ENCODE measurements at places on chromosomes 6 and 20.

GRCh38 chr20:62473717-62474603, 1.8 kb downstream of the GATA5 start:
- DNase-seq = no peak

GRCh38 chr6:149852881-149853280, 11.3 kb downstream of the LRP11 start:
- no peak for DNase-seq

- DNase-seq = no peak
These were observed 368.3 kb upstream of the SASH1 start for GRCh38 chr6:147974376-147974775.

- DNase-seq = no peak
These were observed 246.7 kb upstream of the AFDN start for GRCh38 chr6:167579806-167580618.

DNA sequence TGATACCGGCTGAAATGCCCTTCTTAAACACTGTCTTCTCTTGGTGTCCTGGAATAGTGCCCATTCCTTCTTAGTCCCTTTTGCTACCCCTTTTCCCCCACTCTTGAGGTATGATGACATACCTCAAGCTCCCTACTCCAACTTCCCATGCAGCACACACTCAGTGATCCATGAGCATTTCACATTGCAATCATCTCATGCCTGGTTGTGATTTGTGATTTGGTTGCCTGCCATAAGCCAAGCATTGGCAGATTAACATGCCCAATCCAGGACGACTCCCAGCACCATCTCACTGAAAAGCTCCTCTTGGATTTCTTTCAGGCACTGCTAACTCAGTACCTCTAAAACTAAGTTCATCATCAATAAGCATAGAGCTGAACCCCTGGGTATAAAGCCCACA, 14.7 kb upstream of the PTPRA start:
- no peak for DNase-seq

DNA sequence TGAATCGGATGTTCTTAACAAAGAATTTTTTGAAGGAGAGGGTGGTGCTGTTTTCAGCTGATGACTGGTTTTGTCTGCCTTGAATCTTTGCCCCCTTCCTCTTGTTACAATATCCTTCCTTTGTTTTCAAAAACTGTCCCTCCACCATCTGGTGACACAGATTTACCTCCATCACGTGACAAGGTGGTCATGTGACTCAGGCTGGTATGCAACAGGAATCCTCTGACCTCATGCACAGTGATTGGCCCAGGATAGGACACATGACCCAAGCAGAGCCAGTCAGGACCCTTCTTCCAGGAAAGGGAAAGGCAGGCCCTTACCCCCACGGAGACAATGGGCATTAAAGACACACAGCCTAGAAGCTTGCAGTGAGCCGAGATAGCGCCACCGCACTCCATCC, 84.7 kb upstream of the MC3R start:
- DNase-seq = no peak

GRCh38 chr20:23449421-23449820, 3.3 kb downstream of the CST11 start:
- DNase-seq = no peak

- no peak for DNase-seq
These were observed 127.5 kb downstream of the SASH1 start for GRCh38 chr6:148470156-148470555.

DNA sequence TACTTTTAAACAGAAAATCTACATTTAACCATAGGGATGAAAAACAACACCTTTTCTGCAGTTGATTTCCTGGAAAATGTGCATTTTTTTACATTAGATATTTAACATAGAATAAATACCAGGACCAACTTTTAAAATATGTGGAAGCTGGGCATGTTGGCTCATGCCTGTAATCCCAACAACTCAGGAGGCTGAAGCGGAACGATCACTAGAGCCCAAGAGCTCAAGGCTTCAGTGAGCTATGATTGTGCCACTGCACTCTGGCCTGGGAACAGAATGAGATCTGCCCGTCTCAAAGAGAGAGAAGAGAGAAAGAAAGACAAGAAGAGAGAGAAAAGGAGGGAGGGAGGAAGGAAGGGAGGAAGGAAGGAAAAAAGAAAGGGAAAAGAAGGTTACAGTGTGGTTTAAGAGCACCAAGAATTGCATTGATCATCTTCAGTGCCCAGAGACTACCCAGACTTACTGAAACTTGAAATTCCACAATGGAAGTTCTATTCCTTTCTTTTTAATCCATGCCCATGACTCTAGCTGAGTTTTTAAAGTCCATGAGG, 189.4 kb upstream of the ARID1B start:
- DNase-seq = no peak

- no peak for DNase-seq
These were observed 3.3 kb downstream of the HEY2 start for GRCh38 chr6:125752773-125753172.

DNA sequence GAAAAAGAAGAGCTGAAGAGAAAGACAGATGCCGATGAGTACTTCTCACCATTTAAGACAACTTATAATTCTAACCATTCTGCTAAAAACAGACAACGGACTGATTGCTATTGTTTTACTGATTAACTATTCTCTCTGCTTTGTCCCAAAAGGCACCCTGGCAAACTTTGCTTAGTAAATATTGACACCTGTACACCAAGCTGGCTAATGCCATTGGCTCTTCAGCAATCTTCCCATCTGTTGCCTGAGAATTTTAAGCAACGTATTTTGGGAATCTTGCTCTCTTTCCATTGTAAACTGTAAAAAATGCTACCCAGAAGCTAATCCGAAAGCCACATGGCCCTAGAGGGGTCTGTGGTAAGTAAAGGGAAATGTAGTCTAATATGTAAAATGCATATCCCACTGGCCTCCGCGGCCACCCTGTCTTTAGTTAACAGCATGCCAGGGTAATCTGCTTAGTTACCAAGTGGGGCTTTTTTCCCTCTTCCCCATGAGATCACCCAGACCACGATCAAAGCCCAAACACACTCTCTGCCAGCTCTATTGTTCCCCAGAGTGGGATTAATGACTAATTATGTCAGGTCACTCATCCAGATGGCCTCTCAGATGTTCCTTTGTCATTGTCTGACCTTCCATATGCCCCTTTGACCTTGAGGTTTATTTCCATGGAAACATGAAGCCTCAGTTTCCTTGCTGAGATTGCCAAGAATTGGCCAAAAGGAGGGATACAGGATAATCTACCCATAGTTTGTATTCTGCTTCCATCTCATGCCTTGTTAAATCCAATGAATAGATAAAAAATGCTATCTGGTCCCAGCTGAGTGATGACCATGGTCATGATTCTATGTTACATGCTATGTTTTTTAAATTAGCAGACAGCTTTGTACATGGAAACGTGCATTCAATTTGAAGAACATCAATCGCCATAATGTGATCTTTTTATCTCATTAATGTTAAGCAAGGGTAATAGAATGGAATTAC, 216.4 kb upstream of the MCHR2 start:
- no peak for DNase-seq

GRCh38 chr6:112827793-112828192, 480.7 kb downstream of the RFPL4B start:
- DNase-seq = no peak

DNA sequence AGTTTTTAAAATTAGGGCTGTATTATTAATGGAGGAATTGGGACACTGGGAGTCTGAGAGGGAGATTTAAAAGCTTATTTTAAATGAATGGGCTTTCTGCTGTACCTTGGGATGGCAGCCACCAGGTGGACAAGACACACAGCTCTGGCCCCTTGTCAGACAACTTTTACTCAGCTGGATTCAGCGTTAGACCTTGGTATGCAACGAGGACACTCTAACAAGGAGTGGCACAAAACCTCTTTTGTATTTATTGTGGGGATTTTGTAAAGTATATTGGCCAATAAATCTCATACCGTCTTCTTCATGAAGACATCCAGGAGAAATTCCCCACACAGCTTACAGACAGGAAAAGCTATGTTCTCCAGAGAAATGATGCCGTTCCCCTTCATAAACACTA, 105.7 kb downstream of the LCA5 start:
- DNase-seq = no peak

- no peak for DNase-seq
These were observed 2.2 kb downstream of the IFNGR1 start for GRCh38 chr6:137216875-137217553.

GRCh38 chr6:167474171-167474570, 149.3 kb downstream of the TTLL2 start:
- DNase-seq = no peak

- no peak for DNase-seq
These were observed 236.0 kb upstream of the DEFB112 start for GRCh38 chr6:50285735-50286134.

- DNase-seq = no peak
These were observed 7.9 kb downstream of the SDC4 start for GRCh38 chr20:45340236-45340847.

DNA sequence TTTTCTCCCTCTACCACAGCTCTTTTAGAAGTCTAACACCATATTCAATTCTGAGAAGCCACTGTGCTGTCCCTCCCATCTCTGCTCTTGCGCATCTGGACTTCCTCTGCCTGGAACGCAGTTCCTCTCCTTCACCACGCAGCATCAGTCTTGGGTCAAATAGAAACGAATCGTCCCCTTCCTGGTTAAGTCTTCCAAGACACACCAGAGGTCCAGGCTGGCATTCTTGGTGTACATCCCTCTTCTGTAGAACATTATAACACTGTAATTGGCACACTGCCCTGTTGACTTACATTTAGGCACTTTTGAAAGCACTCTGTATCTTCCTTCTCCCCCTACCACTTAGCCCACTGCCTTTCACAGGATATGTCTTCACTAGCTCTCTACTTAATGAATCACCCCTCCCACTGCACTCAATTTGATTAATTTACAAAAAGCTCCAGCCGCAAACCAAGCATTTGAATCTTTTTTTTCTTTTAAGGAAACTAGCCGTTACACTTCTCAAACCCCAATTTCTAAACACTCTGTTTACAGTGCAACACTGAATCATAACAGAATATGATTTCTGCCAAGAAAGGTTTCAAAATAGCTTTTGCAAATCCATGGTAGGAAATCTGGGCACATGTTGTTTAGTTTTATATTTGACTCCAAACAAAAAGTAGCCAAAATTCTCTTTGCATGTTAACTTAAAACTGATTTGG, 140.8 kb upstream of the CARMIL1 start:
- DNase-seq = peak; percentile 29

GRCh38 chr20:16260911-16261310, 312.3 kb downstream of the KIF16B start:
- DNase-seq = no peak

DNA sequence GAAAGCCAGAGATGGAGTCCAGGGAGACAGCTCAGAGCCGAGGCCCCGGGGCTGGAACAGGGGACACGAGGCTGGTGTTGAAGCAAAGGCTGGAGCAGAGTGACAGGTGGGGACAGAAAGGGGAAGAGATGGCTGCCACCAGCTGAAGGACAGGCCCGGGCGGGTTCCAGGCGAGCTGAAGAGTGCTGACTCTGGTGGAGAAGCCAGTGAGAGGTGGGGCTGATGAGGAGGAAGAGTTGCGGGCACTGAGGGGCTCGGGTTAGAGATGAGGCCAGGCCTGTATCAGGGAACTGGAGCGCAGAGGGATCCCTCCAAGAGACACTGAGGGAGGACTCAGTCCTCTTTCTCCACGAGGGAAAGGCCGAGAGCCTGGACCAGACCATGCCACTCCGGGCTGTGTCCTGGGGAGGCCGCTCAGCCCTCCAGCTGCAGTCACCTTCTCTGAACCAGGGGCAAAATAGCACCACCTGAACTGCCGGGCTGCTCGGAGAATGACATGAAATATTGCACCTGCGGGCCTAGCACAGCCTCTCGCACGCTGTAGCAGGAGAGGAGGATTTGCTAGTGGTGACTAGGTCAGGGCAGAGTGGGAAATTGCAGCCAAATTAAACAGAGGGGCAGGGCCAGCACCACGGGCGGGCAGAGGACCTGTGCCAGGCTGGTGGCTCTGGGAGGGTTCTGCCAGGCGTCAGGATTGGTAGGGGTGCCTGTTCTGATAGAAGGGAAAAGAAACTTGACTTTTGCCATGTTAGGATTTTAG, 175.9 kb downstream of the ZDHHC14 start:
- no peak for DNase-seq

- DNase-seq = no peak
These were observed 637 bp downstream of the TFB1M start for GRCh38 chr6:155313602-155314091.

GRCh38 chr6:74283532-74283931, 587.5 kb downstream of the CD109 start:
- no peak for DNase-seq

- DNase-seq = no peak
These were observed 8.4 kb downstream of the OR2H2 start for GRCh38 chr6:29593199-29593855.

- DNase-seq = peak; percentile 83
These were observed at the start of gene NEDD9 for GRCh38 chr6:11232193-11232769. Gene NEDD9, minus strand, starts transcription at chr6:11232668. Its CDS starts 153 bp downstream, at chr6:11232515.

GRCh38 chr6:336159-337114, 44.1 kb downstream of the DUSP22 start:
- DNase-seq = no peak

- DNase-seq = no peak
These were observed 12.3 kb upstream of the SLA2 start for GRCh38 chr20:36658300-36658699.

DNA sequence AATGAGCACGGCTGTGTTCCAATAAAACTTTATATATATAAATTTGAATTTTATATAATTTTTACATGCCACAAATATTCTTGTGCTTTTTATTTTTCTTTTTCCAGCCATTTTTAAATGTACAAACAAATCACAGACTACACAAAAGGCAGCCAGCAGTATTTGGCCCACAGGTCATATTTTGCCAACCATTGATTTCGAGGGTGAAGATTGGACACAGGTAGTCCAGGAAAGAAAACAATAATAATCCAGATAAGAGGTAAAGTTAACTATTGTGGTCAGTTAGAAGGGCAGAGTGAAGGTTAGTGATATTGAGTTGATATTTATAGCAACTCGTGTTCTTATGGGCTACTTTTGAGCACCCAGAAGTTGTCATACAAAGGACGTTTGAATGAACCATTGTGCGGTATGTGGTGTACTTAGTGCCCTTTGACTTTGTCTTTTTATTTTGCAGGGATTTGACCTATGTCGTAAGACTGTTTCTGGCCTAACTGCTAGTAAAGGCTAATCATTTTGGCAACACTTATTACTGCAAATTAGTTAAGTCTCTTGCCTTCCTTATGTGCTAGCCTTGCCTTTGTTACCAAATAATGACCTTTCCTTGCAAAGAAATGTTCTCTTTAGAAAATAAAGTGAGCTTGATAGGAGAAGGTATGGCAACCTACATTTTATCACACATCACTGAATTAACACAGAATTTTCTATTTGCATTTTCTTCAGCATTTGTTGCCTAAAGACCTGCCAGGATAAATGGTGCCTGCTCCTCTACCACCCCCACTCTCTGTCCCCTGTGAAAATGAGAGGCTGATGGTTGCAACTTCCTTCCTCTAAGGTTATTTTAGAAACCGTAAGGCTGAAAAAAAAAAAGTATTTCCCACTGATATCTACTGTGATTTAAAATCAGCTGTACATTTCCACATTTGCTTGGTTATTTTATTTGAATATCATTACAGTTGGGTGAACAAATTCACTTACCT, 493.9 kb upstream of the SOX4 start:
- no peak for DNase-seq

- DNase-seq = no peak
These were observed 187.9 kb upstream of the GMDS start for GRCh38 chr6:2433266-2433665.

All from activated CD4-positive, CD25-positive, alpha-beta regulatory T cell (primary cell).